CD4-positive, alpha-beta T cell treated with Interleukin-15 for 1 hour (primary cell): ENCODE measurements at places on chromosomes 1 and 21.
A peak's percentile ranks its signal among the peaks of the same experiment; 100 is the strongest.

GRCh38 chr1:1181129-1181937 is 7.7 kb downstream of the TTLL10 start:
- peak; percentile 9 for DNase-seq

DNA sequence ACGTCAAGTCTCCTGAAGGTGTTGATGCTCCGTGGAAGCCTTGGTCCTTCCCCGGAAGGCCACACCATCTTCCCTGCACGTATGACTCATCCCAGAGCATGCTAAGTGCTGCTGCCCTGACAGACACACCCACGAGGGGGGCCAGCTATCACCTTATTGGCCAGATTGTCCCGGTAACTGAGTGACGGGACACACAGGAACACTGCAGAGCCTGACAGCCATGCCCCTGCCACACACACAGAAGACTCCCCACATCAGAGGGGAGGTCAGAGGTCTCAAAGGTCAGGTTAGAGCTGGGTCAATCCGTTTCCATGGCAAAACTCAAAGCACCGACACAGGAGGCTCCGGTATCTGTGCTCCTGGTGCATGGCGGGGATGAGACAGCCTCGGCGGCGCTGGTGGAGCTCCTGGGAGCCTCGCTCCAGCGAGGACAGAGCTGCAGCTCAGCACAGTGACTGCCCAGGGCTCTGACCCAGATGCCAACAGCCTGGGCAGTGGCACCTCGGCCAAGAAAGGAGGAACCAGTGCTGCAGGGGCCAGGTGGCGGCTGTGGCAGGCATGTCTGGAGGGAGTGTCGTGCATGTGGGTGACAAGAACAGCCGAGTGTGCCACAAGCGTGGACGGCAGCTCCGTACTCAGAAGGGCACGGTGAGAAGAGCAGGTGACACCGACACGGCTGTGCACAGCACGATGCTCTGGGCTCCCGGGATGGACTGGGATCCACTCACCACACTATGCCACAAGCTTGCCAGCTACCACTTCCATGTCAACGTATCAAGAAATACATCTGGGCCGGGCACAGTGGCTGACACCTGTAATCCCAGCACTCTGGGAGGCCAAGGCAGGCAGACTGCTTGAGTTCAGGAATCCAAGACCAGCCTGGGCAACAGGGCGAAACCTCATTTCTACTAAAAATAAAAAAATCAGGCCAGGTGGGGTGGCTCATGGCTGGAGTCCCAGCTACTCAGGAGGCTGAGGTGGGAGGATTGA is 14.8 kb upstream of the TMEM240 start:
- DNase-seq = no peak

DNA sequence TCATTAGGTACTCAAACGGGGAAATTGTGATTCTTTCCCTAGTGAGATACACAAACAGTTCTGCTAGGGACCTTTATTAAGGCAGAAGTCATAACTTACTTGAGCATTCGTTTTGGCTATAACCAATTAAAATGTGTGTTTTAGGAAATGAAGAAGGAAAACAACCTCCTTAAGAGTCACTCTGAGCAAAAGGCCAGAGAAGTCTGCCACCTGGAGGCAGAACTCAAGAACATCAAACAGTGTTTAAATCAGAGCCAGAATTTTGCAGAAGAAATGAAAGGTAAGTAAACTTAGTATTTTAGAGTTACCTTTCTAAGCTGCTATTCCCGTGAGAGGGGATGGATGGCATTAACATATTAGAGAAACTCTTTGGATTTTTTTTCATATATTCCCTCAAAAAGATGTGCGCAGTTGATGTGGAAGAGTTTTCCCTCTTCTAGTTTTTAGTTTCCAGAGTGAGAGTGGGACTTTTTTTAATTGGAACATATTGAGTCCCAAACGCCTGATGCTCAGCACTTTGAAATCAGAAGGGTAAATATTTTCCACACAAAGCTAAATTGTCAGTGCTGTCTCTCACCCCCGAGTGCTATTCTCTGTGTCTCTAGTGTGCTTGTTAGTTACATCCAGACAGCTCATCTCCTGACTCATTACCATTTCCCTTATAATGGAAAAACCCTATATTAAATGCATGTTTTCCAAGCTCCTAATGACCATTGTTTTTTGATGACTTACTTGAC is 34.9 kb downstream of the CENPF start:
- DNase-seq = no peak

DNA sequence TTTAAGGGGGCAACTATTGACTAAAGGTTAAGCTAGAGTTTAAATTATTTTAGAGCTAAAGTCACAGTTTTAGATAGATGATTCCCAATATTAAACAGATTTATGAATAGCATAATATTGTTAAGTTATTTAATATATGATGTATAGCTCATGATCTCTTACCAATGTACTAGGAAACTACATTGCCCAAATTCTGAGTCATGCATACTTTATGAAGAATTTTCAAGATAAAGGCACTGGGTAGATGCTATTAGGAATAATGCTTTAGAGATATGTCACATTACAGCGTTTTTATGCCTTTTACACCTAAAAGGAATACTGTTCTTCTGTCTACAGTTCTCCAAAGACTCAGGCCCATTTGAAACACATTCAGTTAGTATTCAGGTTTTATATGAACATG is 215.1 kb downstream of the NCAM2 start:
- DNase-seq = no peak

DNA sequence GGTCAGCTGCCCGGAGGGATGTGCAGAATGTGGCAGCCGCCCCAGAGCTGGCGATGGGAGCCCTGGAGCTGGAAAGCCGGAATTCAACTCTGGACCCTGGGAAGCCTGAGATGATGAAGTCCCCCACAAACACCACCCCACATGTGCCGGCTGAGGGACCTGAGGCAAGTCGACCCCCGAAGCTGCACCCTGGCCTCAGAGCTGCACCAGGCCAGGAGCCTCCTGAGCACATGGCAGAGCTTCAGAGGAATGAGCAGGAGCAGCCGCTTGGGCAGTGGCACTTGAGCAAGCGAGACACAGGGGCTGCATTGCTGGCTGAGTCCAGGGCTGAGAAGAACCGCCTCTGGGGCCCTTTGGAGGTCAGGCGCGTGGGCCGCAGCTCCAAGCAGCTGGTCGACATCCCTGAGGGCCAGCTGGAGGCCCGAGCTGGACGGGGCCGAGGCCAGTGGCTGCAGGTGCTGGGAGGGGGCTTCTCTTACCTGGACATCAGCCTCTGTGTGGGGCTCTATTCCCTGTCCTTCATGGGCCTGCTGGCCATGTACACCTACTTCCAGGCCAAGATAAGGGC is 33.5 kb upstream of the LHX4 start:
- DNase-seq = no peak

GRCh38 chr21:25467896-25468295 is 139.4 kb downstream of the MRPL39 start:
- no peak for DNase-seq

- DNase-seq = no peak
Measured at GRCh38 chr1:204125759-204126351, 26.0 kb downstream of the ETNK2 start.

DNA sequence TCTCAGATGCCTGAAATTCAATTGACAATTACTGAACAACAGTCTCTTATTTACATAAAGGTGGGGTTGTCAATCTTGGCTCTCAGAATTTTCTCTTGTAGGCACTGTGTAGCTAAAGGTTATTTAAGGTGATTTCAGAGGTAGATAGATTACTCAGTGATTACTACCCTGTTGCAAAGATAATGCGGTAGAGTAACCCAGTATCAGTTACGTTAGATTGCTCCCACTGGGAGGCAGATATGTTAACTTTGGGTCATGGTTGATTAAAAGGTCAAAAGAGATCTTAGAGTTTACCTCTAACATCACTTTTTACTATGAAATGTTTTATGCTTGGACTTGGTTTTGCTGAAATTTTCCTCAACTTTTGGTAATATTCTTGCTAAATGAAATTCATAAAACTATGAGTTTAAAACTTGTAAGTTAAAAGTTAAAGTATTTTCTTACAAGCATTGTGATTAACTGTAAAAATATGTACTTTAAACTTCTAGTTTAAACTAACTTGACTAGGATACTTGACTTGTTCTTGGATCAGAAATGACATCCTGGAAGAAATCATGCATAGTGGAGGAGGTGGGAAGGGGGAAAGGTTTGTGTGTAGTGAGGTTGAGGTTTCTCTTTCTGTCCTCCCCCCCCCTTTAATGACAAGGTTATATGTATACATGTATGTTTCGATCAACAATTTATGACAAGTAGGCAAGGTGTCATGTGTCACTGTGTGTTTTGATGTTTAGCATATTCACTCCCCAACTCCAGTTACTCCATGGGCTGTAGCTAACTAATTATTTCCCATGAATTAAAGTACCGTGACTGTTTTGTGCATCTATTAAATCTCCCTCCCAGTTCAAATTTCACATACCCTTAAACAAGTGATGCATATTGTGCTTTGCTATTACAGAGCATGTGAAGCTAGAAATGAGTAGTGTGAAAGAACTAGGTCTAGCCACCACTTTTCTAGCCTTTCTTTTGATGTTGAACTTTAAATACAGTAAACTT is 2.9 kb downstream of the LAMC1 start:
- no peak for DNase-seq

- DNase-seq = no peak
Measured at GRCh38 chr1:57752843-57753242, 329.0 kb upstream of the DAB1 start.

DNA sequence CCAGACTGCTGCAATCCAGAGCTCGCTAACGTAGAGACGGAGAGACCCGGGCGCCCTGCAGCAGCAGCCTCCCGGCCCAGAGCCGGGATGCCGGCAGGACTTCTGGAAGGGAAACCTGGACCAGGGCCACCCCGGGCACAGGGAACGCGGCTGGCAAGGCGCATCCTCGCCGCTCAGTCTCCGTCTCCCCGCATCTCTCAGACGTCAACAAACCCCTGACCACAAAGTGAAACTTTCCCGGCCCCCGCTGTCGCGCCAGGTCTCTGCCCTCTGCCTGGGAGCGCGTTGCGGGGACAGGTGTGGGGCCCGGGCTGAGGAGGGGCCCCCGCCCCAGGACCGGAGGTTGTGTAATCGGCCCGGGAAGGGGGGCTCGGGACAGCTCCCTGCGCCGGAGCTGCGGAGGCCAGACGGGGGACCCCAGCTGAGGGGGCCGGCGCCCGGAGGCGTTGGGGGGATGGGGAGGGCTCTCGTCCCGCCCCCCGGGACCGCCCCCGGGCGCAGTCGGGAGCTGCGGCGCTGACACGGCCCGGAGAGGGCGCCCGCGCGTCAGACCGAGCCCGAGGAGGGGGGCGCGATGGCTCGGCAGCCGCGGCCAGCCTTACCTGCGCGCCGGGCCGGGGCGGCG is 116.6 kb upstream of the HIVEP3 start:
- DNase-seq = peak; percentile 60

DNA sequence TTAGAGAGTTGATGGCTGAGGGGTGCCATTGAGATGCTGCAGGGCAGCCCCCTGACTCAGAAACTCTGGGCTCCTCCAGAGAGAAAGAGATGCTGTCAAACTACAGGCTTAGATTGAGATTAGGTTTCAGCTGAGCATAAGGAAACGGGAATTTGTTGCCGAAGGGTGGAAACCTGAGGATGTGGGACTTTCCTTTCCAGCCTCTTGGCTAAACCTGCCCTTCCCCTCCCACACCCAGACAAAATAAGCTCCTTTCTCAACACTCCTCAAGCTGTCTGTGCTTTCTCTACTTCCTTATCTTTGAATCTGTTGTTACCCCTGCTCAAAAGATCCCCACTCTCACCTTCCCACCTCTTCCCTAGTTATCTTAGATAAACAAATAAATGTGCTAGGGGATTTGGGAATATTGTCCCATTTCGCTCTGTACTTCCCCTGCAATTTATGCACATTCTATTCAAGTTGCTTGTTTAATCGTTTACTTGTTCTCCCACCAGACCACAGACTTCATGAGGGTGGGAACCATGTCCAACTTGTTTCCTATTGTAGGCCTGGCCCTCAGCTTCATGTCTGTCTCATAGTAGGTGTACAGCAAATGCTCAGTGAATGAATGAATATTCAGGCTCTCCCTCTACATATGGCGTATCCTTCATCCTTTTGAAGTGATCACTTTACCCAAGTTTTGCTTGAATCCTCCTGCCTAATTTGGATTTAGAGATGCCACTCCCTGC is 30.6 kb upstream of the MARK1 start:
- DNase-seq = no peak

DNA sequence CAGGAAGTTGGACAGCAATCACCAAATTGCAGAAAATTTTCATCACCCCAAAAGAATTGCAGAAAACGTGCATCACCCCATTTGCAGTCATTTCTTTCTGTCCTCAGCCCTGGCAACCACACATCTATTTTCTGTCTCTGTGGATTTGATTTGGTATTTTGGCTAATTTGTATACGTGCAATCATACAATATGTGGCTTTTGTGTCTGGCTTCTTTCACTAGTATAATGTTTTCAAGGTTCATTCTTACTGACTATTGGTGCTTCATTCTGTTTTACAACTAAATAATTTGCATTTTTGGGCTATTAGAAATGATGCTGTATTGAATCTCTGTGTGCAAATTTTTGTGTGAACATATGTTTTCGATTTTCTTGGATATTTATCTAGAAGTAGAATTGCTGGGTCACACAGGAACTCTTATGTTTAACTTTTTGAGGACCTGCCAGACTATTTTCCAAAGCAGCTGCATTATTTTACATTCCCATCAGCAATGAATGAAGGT is 24.8 kb upstream of the PRDM2 start:
- DNase-seq = no peak

GRCh38 chr1:14280909-14281308 is 317.6 kb upstream of the KAZN start:
- DNase-seq = no peak

DNA sequence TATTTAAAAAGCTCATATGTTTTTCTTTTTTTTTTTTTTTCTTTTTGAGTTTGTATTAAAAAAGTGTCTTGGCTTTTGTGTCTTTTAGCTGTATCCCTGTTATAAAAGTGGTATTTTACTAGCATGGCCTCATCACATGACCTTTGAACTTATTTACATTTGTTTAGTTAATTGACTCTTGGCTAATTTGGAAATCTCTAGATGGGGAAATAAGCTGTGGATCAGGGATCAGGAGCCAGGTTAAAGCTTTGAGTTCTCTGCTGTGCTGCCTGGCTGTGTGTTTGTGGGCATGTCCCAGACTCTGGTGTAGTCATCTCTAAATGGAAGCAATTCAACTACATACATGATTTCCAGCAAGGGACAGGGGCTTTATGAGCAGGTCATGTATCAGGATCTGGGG is 56.5 kb downstream of the HHAT start:
- no peak for DNase-seq

- DNase-seq = no peak
Measured at GRCh38 chr1:18534810-18535205, 54.1 kb downstream of the KLHDC7A start.

- DNase-seq = no peak
Measured at GRCh38 chr1:245874942-245875580, 632.0 kb downstream of the SMYD3 start.

GRCh38 chr1:159707472-159708260 is 6.7 kb downstream of the CRP start:
- no peak for DNase-seq

- DNase-seq = no peak
Measured at GRCh38 chr1:35629051-35629450, 12.3 kb downstream of the PSMB2 start.

GRCh38 chr1:207402744-207403143 is 51.4 kb upstream of the CR2 start:
- no peak for DNase-seq
